ENCODE measurements at places on chromosomes 11 and 22.

DNA sequence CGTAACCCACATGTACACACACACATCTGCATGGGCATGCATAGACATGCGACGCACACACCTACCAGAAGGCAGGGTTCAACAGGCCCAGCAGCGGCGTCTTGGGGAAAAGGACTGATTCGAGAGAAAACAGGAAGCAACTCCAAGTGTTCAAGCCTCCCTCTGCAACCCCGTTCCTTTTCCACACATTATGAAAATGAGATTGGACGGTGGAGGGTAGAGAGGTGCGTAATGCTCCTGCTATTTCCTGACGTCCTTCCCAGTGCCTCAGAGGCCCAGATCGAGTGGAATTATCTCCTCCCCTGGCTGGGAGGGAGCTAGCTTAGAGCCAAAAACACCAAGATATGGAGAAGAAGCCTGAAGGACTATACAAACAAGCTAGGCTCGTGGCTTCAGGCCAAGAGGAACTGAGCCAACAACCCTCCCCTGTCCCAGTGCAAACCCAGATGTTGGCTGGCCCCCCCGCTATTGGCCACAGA, 289.2 kb downstream of the MN1 start:
- peak; percentile 98 for DNase-seq

DNA sequence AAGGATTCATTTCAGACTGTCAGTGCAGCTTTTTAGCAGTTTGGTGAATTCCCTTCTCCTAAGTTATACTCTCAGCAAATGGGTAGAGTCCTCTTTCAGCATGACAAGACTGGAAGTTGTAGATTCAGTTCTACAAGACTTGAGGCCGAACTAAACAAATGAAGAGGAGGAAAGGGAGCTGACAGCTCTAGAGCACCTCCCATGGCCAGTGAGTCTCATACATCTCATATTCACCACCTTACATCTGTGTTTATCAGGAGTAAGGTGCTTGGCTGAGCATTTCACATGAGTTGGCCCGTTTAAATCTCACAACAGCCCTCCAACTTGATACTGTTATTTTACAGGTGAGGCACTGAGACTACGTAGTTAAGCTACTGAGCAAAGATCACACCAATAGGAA, 30.4 kb downstream of the SEZ6L start:
- no peak for DNase-seq

DNA sequence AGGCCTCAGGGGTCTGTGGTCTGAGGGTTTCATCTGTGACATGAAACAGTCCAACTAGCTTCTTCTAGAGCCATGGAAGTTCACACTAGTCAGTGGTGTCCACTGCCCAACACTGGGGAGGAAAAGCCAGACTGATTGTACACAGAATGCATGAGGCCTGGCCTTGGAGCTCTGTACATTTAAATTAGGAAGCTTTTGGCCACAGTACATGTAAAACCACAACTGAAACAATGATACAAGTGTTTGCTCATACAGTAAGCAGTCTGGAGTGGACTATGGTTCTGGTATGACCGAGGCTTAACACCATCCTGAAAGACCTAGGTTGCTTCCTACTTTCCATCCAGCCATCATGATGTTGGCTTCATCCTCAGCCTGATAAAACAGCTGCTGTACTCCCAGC, 73.8 kb upstream of the SESN3 start:
- no peak for DNase-seq

- DNase-seq = no peak
These were observed 98.7 kb downstream of the IGLL1 start for GRCh38 chr22:23481369-23481768.

- no peak for DNase-seq
These were observed 7.2 kb downstream of the SGSM1 start for GRCh38 chr22:24812950-24813775.

GRCh38 chr11:59117774-59118173, 10.7 kb downstream of the FAM111B start:
- no peak for DNase-seq

DNA sequence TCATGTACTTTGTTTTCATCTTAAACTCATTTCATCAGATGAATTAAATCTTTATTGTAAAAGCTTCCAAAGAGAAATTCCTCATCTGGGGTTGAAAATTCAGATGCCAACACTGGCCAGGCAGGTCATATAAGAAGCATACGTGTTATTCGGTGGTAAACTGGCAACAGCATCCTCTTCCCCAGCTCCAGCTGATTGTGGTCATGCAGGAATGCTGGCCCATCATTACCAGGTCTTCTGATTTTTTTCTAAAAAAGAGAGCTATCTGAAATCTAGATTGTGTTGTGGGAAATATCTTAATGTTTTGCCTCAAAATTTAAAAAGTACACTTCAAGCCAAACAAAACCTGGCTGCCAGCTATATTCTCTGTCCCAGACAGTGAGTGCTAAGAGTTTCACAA, 53.6 kb downstream of the ARFGAP2 start:
- DNase-seq = no peak

DNA sequence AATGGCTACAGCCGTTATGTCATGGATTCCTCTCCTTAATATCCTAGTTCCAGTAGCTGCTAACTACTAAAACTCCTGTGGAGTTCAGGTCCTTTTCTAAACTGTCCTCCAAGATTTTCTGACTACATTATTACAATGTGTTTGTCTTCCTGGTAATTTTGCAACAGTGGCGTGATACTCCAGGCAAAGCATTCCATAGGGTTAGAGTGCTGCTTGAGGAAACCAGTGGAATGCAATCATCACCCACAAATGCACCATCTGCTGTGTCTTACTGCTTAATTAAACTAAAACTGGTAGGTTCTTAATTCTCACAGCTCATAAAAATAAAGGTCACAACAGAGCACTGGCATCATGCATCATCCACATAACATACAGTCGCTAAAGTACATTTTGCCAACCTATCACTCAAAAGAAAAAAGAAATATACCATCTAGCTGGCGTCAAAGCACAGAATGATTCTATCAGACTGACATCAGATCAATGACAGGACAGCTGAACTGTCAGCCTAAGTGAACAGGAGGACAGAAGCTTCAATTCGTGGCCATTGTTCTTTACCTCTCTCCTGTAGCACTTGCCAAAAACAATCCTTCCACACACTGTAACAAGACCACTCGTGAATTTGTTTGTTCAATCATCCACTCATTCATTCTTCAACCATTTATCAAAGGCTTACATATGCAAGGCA, 182.5 kb downstream of the CADM1 start:
- no peak for DNase-seq

DNA sequence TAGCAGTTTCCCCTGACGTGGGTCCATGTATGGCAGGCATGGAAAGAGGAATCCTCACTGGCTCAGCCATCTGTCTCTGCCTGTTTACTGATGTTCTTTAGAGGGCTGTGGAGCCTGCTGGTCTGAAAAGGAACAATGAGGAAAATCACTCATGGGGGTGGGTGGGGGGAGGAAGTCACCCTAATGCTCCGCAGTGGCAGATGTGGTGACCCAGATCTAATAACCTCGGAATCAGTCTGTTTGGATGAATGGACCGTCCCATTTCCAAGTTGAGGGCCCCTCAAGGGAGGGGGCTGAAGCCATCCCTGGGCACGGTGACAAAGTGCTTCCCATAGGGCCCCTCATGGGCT, 4.4 kb downstream of the BCR start:
- DNase-seq = no peak

- no peak for DNase-seq
These were observed 2.9 kb upstream of the FBLN1 start for GRCh38 chr22:45499746-45500145.

GRCh38 chr22:32916025-32916424, 114.5 kb downstream of the TIMP3 start:
- DNase-seq = no peak

DNA sequence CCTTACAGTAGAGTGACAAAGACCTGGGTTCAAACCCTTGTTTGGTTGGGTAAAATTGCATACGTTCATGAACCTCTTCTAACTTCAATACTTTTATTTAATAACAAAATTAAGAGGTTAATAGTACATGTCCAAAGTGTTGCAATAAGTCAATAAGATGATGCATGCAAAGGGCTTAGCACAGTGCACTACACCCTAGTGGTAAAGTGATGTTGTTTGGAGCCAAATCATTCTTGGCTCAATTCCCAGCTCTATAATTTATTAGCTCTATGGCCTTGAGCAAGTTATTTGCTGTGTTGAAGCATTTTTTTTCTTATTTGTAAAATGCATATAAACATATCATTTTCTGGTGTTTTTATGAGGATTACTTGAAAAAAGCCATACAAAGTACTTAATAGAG, 945.3 kb downstream of the LRRC4C start:
- DNase-seq = no peak

DNA sequence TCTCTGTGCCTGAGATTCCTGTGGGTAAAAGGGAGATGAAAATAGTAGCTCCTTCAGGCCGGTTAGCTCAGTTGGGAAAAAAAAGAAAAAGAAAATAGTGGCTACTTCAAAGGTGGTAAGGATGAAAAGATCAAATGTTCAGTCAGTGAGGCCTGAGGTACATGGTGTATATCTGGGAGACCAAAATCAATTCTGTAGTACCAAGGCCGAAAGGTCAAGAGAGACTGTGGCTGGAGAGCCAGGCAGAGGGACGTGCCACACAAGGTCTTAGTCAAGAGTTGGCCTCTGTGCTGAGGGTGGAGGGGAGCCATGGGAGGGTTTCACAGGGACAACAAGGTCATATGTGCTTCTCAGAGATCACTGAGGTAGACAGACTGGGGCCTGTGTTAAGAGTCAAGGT, 4.8 kb upstream of the GDPD5 start:
- no peak for DNase-seq

GRCh38 chr11:25339281-25339680, 842.4 kb downstream of the LUZP2 start:
- no peak for DNase-seq

GRCh38 chr11:121340032-121340580, 47.5 kb downstream of the SC5D start:
- DNase-seq = no peak

Data from urothelium cell line (cell line).